ENCODE measurements at places on chromosomes 12 and 14. TPM values are rescaled to one million over a fixed set of nuclear protein-coding genes. Genes with fewer than 3 reads are reported as not detected.

GRCh38 chr12:95959107-95959506, 16.0 kb downstream of the AMDHD1 start:
- DNase-seq, result peak; percentile 17

DNA sequence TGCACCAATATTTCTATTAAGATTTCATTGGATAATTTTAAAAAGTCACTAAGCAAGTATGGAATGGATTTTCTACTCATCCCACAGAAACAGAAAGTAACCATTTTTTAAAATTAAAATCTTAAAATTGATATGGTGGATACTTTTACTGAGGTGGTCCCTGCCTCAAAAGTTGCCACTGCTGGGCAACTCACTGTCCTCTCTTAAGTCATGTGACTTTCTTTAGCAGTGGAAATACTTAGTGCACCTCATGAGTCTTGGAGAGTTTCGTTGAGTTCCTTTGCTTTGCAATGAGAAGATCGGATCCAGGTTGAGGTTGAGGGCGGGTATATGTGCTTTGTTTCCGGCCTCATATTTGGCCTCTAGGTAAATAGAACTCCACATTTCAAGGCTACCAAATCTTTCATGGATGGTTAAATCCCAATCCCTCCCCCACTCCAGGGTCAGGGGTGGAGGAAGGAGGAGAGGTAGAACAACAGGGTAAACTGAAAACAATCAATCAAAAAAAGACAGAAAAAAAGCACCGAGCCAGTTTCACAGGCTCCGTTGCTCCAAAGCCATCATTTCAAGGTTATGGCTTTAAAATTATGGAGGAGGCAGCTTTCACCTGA, 39.5 kb upstream of the DUSP6 start:
- no peak for DNase-seq

DNA sequence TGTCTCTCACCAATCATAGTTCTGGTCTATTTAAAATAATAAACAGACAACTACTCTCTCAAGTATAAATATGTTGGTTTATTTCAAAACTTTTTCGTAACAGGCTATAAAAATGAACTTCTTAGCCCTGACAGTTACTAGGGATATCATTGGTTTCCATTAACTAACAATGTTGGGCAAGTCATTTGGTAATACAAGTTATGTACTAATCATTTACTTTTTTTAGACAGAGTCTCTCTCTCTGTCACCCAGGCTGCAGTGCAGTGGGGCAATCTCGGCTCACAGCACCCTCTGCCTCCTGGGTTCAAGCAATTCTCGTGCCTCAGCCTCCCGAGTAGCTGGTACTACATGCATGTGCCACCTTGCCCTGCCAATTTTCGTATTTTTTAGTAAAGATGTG, 14.6 kb upstream of the KANSL2 start:
- DNase-seq, result no peak

DNA sequence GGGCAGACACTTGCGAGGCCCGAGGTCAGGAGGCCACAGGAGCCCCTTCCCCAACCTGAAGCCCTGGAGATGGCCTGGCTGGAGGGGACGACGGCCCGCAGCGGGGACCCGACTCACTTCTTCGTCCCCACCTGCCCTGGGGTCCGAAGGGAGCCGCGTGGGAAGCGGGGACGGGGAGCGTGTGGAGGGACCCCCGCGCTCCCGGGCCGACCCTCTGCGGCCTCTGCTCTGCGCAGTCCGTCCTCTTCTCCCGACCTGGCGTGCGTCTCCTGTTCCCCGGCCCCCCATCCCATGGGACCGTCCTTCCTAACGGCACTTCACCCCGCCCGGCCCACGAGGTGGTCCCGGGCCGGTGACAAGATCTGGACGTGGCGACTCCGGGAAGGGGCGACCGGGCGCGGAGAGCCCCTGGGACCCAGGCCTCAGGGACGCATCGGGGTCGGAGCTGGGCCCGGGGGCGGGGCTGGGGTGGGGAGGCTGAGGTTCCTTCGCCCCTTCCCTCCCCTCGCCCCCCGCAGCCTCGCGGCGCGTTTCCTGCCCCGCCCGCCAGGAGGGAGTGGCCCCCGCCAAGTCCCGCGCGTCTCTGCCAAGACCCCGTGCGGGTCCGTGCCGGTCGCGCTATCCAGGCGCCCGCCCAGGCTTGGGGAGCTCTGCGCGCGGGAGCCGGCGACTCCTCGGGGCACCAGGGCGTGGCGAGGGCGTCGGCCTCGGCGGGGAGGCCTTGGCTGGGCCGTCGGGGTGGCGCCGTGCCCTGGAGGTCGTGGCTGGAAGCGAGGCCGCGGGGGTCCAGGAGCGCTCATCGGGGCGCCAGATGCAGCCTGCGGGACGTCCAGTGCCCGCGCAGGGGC, 97.1 kb downstream of the TNFAIP2 start:
- no peak for DNase-seq

GRCh38 chr12:93325855-93326254, 51.9 kb upstream of the NUDT4 start:
- peak; percentile 83 for DNase-seq

DNA sequence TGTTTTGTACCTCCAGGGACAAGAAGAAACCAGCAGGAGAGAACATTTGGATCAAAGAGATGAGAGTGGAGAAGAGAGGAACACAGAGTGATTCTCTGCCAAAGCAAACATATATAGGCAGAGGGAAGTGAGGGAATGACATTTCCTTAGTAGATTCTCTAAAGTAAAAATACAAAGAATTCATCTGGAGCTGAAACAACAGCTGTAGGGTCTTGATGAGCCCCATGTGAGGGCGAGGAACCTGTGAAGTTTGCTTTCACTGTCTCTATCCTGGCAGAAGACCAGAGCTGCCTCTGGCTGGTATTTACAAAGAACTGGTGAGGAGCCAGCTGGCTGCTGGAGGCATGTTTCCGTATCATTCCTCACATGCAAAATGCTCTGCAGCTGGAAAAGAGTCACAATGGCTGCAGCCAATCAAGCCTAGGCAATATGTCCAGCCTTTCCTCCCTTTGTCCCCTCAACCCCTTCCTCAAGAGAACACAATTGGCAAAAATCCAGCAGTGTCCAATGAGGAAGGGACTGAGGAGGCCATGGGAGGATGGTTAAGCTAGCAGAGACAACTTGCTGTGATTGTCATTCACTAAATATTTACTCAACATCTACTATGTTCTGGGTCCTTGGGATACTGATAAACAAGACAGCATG, 122.5 kb downstream of the PHLDA1 start:
- peak; percentile 91 for DNase-seq

GRCh38 chr12:98645572-98646067, 530 bp downstream of the APAF1 start:
- no peak for DNase-seq

DNA sequence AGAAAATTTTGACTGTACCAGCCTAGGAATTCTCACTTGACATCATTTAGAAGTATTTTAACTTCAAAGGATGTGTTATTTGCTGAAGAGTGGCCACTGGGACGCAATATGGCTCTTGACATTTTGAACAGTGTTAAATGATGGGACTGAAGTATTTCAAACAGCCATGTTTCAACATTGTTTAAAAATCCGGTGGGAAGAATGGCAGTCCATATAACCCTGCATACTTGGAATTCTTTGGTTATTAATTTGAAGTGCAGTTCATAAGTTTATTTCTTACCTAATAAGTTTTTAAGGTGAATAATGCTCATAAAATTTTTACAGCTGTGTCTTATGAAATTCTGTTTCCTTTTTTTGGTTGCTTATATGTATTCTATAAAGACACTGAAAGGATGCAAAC, 8.3 kb downstream of the TMTC2 start:
- DNase-seq, result no peak

GRCh38 chr12:119594772-119595445, 1.3 kb downstream of the TMEM233 start:
- peak; percentile 34 for DNase-seq

GRCh38 chr12:74415633-74416032, 122.0 kb upstream of the ATXN7L3B start:
- peak; percentile 6 for DNase-seq

DNA sequence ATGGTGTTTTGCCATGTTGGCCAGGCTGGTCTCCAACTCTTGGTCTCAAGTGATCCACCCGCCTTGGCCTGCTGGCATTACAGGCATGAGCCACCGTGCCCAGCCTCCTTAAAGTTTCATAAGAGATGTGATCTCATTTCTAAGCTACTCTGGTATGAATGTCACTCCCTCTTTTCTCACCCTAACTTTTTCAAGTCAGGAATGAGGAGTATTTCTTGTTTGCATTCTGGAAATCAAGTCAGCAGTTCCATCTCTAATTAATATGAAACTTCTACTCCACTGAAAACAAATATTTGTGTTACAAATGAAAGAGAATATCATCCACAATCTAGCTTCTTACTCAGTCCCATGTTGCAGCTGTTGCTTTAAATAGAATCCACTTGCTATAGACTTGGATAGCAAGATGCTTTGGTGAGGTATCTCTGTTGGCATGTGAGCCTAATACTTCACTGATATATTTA, 61.3 kb downstream of the ARF6 start:
- DNase-seq, result no peak

DNA sequence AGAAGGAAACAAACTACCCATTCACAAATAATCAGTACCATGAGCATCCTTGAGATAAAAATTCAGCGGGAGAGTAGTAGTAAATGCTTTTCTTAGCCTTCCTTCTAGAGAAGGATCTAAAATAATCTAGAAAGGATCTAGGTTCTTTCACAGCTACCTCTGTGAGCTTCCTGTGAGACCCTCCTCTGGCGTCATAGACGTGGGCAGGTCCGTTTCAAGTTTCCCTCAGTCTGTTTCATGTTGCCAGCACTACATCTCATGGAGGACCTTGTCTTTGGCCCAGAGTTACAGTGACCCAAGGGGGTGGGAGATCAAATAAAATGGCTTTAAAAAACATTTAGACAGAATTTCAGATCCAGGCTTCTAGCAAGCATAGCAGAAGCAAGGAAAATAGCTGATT, 13.6 kb downstream of the DAAM1 start:
- DNase-seq, result no peak

DNA sequence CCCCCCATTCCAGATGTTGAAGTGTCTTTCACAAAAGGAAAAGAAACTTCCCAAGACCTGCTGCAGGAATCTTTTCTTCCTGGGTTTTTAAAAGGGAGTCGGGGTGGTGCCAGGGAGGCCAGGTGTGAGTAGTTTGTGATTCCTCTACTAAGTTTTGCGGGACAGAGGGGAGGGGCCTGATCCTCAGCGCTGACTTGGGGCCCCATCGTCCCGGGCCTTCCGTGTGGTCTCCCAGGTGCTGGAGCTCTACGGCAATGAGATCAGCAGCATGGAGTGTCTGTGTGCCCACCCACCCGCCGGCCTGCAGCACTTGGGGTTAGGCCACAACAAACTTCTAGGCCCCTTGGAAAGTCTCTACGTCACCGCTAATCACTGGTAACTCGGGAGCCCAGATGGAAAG, 4.5 kb downstream of the LRRC43 start:
- no peak for DNase-seq

IGF1 gene
- not detected for total RNA-seq

RIPK3 gene
- total RNA-seq, result 1.3 TPM
